Breast epithelium (tissue), 4 donors: ENCODE measurements at places on chromosomes 4 and X. TPM values are rescaled to one million over a fixed set of nuclear protein-coding genes. Genes with fewer than 3 reads are reported as not detected.
A peak's percentile ranks its signal among the peaks of the same experiment; 100 is the strongest.

WDR17 gene
- total RNA-seq = 2.2 TPM

UGT2A3 gene
- under 0.01 TPM for total RNA-seq

USP51 gene
- 4.0 TPM for total RNA-seq

LDOC1 gene
- 4.5 TPM for total RNA-seq

NHSL2 gene
- total RNA-seq = 5.4 TPM

GRCh38 chr4:108917255-108917654 lies 154.4 kb upstream of the ETNPPL start:
- H3K4me1 ChIP-seq = no peaks in the 10 kb centered on the region
- no peak for DNase-seq
- no peaks in the 10 kb centered on the region for H3K36me3 ChIP-seq

DNA sequence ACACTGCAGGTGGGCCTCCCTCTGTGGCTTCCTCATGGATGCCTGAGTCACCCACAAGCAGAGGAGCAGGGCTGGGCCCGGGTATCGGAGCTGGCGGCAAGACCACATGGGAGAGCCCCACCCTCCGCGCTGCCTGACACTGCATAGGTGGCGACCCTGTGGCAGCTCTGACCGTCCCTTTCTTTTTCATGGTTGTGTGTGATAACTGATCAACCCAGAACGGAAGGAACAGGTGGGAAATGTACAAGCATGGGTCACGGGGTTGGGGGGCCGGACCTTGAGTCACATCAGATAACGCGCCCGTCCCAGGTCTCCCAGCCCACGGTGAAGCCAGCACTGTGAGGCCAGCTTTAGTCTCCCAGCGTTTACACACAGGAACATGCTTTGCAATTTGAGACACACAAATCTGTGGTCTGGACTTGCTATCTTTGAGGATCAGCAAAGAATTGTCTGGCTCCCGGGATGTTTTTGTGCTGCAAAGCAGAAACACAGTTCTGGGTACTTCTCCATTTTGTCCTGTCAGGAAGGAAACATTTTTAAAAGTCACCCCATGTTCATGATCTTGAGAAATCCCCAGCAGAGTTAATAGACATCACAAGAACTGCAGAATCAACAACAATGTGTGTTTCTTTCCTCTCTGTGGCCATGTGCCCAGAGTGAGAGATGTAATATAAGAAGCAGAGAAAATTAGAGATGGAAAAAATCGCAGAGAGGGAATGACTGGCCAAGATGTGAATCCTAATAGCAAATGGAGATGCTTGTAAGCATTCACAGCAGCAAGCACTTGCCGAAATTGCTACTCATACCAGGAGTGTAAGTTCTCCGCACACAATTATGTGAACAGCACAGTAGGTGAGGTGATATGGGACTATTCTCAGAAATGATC lies 70.1 kb upstream of the CBR4 start:
- H3K27ac ChIP-seq = peak overlapping the region; percentile 91
- no peaks in the 10 kb centered on the region for H3K27me3 ChIP-seq
- H3K36me3 ChIP-seq = no peaks in the 10 kb centered on the region
- peaks cover 14% of the 10 kb centered on the region for H3K4me1 ChIP-seq

- H3K27me3 ChIP-seq = no peaks in the 10 kb centered on the region
- no peaks in the 10 kb centered on the region for H3K36me3 ChIP-seq
- DNase-seq = no peak
- H3K4me3 ChIP-seq = no peak overlapping the region
- no peak overlapping the region for H3K27ac ChIP-seq
Observed at GRCh38 chrX:93461060-93461459, 212.3 kb downstream of the NAP1L3 start.

DNA sequence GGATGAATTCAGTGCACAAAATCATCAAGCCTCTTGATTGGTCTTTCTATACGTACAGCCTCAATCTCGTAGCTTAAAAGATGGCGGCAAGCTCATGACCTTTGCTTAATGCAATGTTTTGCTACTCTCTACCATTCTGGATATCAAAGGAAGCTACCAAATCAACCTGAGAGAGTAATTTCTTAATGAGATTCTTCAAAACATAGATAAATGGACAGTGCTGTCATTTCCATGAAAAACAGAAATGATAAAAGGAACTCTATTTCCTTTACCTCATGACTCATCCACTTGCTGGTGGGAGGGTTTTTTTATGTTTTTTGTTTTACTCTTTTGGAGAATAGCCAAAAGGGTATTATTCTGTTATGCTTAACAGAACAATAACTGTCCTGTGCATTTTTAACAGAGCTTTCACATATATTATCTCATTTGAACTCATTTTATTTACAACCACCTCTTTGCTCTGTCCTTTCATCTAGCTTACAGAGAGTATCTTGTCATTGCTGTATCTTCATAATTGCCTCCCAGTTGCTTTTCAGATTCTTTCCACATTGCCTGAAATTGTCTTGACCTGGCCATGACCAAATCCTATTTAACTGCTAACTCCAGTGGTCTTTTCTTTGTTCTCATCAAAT lies 138.6 kb upstream of the GPR101 start:
- H3K27ac ChIP-seq = no peak overlapping the region
- no peaks in the 10 kb centered on the region for H3K27me3 ChIP-seq
- H3K4me3 ChIP-seq = no peak overlapping the region
- H3K4me1 ChIP-seq = no peaks in the 10 kb centered on the region
- DNase-seq = no peak

- H3K4me1 ChIP-seq = no peaks in the 10 kb centered on the region
- H3K4me3 ChIP-seq = no peak overlapping the region
- no peak overlapping the region for H3K27ac ChIP-seq
- no peaks in the 10 kb centered on the region for H3K36me3 ChIP-seq
- DNase-seq = no peak
Observed at GRCh38 chr4:100269446-100269845, 79.2 kb upstream of the DDIT4L start.

GRCh38 chr4:140854168-140854567 lies 98.0 kb upstream of the TBC1D9 start:
- H3K4me1 ChIP-seq = no peaks in the 10 kb centered on the region

DNA sequence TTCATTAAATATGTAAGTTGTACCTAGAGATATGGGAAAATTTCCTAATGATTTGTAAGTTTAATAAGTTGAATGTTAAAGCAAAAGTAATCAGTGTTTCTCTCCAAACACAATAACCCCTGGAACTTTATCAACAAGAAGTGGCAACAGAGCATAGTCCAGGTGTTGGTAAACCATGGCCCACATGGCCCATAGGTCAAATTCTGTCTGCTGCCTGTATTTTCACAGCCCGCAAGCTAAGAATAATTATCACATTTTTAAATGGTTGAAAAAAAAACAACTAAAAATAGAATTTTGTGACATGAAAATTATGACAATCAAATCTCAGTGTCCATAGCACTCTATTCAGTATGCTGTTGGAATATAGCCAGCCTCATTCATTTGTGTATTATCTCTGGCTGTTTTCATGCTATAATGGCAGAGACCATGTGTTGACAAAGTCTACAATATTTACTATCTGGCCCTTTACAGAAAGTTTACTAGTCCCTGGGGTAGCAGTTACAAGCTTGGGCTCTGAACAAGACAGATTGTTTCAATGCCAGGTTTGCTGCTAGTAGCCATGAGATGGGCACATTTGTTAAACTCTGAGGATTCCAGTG lies 395.8 kb downstream of the GASK1B start:
- no peaks in the 10 kb centered on the region for H3K4me1 ChIP-seq
- no peaks in the 10 kb centered on the region for H3K27me3 ChIP-seq
- no peaks in the 10 kb centered on the region for H3K36me3 ChIP-seq
- no peak overlapping the region for H3K27ac ChIP-seq
- DNase-seq = no peak
- no peak overlapping the region for H3K4me3 ChIP-seq

DNA sequence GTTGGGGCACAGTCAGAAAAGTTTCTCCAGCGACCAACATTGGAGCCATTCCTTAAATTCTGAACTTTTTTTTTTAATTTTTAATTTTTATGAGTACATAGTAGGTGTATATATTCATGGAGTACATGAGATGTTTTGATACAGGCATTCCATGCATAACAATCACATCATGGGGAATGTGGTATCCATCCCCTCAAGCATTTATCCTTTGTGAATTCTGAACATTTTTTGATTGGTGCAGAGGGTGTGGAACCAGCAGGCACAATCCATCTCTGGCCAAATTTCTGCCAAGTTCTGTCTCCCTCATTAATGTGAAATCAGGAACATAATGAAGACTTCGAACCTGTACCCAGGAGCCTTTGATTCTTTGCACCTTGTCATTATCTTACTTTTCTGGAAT lies 267.0 kb downstream of the FRMPD4 start:
- H3K4me3 ChIP-seq = no peak overlapping the region
- no peak overlapping the region for H3K27ac ChIP-seq
- no peaks in the 10 kb centered on the region for H3K36me3 ChIP-seq
